Spleen (tissue), 13 donors: ENCODE measurements at places on chromosomes 2 and 18. TPM values are rescaled to one million over a fixed set of nuclear protein-coding genes. Genes with fewer than 3 reads are reported as not detected.

DNA sequence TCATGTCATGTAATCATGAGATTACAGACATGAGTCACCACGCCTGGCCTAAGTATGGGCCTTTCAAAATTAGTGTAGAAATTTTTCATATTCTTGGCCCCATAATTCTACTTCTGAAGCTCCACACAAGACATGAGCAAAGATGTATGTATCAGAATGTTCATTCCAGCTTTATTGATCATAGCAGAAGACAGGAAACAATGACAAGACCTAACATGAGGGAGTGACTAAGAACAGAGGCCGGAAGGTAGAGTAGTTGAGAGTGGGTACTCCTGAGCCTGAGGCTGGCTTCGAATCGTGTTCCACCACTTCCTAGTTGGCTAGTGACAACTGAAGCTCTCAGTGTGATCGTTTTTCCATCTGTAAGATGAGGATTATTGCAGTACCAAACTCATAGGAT, 89.3 kb downstream of the ARMC9 start:
- H3K4me3 ChIP-seq, result no peak overlapping the region
- H3K4me1 ChIP-seq, result no peaks in the 10 kb centered on the region
- no peak overlapping the region for H3K27ac ChIP-seq
- H3K36me3 ChIP-seq, result no peaks in the 10 kb centered on the region
- DNase-seq, result no peak

- no peaks in the 10 kb centered on the region for H3K36me3 ChIP-seq
- no peak overlapping the region for H3K27ac ChIP-seq
- H3K4me1 ChIP-seq, result no peaks in the 10 kb centered on the region
- H3K27me3 ChIP-seq, result no peaks in the 10 kb centered on the region
Measured at GRCh38 chr2:2588777-2589176, 257.7 kb upstream of the MYT1L start.

DNA sequence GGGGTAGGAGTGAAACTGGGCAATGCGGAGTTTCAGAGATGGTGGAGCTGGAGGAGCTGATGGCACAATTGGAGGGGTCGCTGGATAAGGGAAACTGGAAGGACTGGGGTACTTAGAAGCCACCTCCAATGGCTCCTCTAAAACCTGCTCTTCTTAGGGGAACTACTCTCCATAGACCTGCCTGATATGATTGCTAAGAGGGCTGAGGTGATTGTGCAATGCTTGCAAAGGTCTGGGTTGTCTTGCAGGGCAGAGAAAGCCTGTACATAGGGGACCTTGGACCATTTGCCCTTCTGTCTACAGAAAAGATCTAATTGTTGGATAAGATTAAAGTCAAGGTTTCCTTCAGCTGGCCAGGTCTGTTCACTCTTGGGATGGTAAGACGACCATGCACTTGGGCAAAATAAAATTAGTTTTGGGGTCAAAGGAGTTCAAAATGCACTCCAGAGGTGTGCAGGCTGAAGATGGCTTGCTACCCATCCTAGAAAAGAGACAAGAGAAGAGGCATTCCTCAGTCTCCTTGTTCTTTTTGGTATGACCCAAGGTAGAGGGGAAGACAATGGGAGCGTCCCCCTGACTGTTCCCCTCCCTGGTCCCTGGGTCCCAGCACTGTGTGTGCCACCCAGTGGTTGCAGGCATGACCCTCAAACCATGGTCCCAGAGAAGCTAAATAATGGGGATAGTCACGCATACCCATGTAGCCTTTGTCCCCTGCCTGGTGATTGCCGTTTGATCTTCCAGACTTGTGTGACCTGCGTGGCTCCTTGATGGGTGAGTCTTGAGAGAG, 41.1 kb downstream of the STK17B start:
- no peak overlapping the region for H3K4me3 ChIP-seq
- H3K27ac ChIP-seq, result no peak overlapping the region

DNA sequence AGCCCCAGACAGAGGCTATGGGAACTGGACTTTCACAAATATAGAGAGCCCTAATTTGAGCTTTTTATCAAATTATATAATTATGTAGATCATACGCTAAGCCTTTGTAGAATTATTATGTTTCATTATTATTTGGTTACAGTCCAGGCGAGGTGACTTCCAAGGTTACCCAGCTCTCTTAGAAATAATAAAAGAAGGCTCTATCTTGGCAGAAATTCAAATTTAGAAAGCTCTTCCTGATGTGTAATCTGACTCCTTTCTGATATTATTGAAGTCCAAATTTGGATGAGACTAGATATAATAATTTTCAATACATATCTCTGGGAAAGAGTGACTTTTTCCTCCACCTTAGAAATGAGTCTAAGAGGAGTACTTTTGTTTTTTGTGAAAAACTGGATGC, 4.8 kb upstream of the SLC38A11 start:
- no peak overlapping the region for H3K4me3 ChIP-seq
- DNase-seq, result no peak
- no peaks in the 10 kb centered on the region for H3K27me3 ChIP-seq
- H3K4me1 ChIP-seq, result peaks cover 13% of the 10 kb centered on the region

GRCh38 chr18:35141077-35141476, 99.8 kb upstream of the ZNF397 start:
- H3K36me3 ChIP-seq, result peaks cover 66% of the 10 kb centered on the region
- no peak overlapping the region for H3K27ac ChIP-seq
- H3K27me3 ChIP-seq, result no peaks in the 10 kb centered on the region
- no peak overlapping the region for H3K4me3 ChIP-seq
- peaks cover 8% of the 10 kb centered on the region for H3K4me1 ChIP-seq
- no peak for DNase-seq

DNA sequence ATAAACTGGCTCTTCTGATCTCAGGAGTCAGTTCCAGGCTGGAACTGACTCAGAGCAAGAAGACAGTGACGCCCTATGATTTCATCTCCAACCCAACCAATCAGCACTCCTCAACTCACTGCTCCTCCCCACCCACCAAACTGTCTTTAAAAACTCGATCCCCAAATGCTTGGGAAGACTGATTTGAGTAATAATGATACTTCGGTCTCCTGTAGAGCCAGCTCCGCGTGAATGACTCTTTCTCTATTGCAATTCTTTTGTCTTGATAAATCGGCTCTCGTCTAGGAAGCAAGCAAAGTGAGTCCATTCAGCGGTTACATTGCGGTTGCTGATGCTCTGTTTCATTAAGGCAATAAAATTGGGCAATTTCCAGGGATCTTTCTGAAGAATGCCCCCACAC, 1025.3 kb upstream of the CNTNAP5 start:
- no peaks in the 10 kb centered on the region for H3K36me3 ChIP-seq
- H3K27me3 ChIP-seq, result no peaks in the 10 kb centered on the region
- no peaks in the 10 kb centered on the region for H3K4me1 ChIP-seq
- no peak overlapping the region for H3K4me3 ChIP-seq
- no peak overlapping the region for H3K27ac ChIP-seq
- no peak for DNase-seq

RESP18 gene
- not detected for polyA plus RNA-seq

REG3G gene
- 0.24 TPM for polyA plus RNA-seq
